ENCODE measurements at places on chromosomes 7 and 10.

- no peak for DNase-seq
Observed at GRCh38 chr7:43034535-43035002, 77.9 kb upstream of the HECW1 start.

- DNase-seq, result no peak
Observed at GRCh38 chr10:124573726-124574455, 112.3 kb downstream of the LHPP start.

DNA sequence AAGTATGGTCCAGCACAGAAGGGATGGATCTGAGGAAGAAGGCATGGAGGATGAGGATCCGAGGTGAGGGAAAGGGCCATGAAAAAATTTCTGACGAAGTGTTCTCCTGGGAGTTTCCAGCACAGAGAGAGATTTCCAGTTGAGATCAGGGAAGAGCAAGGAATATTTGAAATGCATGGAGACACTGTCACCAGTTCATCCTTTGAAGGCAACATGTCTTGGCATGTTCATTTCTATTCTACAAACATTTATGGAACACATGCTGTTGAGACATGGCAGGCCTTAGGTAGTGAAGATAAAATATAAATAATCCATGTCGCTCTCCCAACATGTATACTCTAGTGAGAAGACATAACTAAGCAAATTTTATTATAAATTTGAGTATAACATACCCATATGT is 234.0 kb upstream of the TCF7L2 start:
- no peak for DNase-seq

DNA sequence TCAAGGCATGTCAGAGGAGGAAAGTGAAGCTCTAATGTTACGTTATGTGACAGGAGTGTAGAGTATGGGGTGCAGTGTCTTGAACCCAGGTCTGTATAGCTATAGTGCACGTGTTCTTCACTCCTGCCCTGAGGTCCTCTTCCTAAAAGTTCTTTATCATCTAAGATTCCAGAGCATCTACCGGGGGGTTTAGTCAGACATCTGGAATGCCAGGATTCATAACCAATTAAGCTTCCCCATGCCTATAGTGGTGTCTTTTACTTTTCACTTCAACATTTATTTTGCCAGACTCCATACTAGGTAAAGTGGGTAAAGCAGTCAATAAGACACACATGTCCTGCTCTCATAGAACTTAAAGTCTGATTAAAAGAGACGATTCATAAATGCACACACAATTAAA is 22.4 kb downstream of the PPP1R3C start:
- no peak for DNase-seq

- no peak for DNase-seq
Observed at GRCh38 chr10:24485304-24485703, 238.4 kb downstream of the ARHGAP21 start.

GRCh38 chr7:135672560-135673359 is 10.4 kb downstream of the STMP1 start:
- no peak for DNase-seq
